T-cell (primary cell): ENCODE measurements at places on chromosomes 12 and 14. TPM values are rescaled to one million over a fixed set of nuclear protein-coding genes. Genes with fewer than 3 reads are reported as not detected.

DNA sequence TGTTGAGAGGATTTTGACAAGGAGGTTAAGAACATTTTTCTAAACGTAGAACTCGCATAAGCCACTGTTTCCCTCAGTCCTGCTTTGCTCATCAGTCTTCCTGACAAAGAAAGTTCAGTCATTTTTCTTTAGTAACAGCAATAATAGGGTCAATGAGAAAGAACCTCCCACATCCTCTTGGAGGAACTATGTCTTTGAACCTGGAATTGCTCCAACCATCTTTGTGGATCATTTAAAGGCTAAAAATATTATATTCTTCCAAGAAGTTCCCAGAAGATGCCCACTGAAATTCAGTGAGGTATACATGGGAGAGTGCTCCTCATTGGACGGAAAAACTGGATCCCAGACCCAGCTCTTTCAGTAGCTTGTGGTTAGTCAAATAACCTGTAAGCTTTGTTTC lies 282.8 kb upstream of the FAR2 start:
- H3K4me1 ChIP-seq: no peaks in the 10 kb centered on the region
- H3K27ac ChIP-seq: no peak overlapping the region
- H3K27me3 ChIP-seq: no peaks in the 10 kb centered on the region
- DNase-seq: no peak
- no peak overlapping the region for H3K4me3 ChIP-seq
- no peaks in the 10 kb centered on the region for H3K36me3 ChIP-seq

GRCh38 chr14:64123241-64123822 lies 170.8 kb downstream of the ESR2 start:
- no peak overlapping the region for H3K27ac ChIP-seq
- DNase-seq: no peak
- H3K4me1 ChIP-seq: no peaks in the 10 kb centered on the region

- H3K36me3 ChIP-seq: no peaks in the 10 kb centered on the region
- no peak overlapping the region for H3K4me3 ChIP-seq
- no peak for DNase-seq
These were observed 272.7 kb downstream of the AEBP2 start for GRCh38 chr12:19712041-19712440.

DNA sequence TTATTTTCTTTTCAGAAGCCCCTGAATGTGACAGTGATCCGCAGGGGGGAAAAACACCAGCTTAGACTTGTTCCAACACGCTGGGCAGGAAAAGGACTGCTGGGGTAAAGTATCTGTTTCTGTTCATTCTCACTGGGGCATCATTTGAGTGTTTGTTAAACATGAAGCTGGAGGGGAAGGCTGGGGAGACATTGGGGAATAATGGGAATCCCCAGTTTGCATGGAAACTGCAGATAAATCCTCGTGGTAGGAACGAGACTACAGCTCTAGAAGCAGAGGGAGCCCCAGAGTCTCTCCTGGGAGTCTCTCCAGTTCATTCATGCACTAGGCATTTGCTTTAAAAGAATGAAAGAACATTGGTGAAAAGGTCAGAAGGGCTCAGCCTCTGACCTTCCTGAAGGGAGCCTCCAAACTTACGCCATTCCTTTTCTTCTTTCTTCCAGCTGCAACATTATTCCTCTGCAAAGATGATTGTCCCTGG lies 2.5 kb upstream of the CFAP251 start:
- no peak for DNase-seq
- H3K27me3 ChIP-seq: no peaks in the 10 kb centered on the region
- peaks cover 5% of the 10 kb centered on the region for H3K36me3 ChIP-seq
- no peak overlapping the region for H3K27ac ChIP-seq
- H3K4me3 ChIP-seq: no peak overlapping the region

DNA sequence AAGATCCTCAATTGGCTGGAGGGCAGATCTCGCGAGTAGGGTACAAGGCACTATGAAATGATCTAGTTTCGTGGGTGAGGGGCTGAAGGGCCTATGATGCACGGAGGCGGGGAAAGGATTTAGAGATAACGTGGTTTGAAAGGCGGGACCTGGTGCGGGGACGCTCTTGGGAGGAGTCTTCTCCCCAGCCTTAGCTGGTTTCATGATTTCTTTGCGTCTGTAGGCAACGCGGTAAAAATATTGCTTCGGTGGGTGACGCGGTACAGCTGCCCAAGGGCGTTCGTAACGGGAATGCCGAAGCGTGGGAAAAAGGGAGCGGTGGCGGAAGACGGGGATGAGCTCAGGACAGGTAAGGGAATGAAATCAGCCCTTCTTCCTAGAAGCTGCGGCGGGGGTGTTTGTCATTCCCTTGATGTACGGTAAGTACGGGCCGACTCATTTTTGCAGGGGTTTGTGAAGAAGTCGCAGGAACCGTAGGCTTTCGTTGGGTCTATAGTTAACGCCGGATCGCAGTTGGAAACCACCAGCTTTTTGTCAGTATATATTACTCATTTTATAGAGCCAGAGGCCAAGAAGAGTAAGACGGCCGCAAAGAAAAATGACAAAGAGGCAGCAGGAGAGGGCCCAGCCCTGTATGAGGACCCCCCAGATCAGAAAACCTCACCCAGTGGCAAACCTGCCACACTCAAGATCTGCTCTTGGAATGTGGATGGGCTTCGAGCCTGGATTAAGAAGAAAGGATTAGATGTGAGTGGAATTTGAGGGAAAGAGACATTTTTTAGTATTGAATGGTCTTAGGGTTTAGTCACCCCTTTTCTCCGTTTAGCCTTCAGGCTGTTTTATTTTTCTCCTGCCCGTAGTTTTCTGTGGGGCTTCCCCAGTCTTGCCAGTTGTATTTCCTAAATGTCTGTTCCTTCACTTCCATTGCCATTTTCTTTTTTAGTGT lies 602 bp downstream of the APEX1 start:
- H3K27ac ChIP-seq: peak overlapping the region; percentile 88
- H3K27me3 ChIP-seq: no peaks in the 10 kb centered on the region
- H3K36me3 ChIP-seq: peaks cover 14% of the 10 kb centered on the region
- H3K4me1 ChIP-seq: peaks cover 31% of the 10 kb centered on the region

Gene GLI1
- total RNA-seq: 0.69 TPM

Gene FAIM2
- total RNA-seq: not detected
